Occipital lobe (tissue), 3 donors: ENCODE measurements at places on chromosomes 5 and 9. TPM values are rescaled to one million over a fixed set of nuclear protein-coding genes. Genes with fewer than 3 reads are reported as not detected.

FOXI1 gene
- total RNA-seq, result not detected

SAXO1 gene
- total RNA-seq, result not detected

CLTA gene
- total RNA-seq, result 116 TPM

ARRDC1 gene
- total RNA-seq, result 9.5 TPM

- no peak for DNase-seq
Measured at GRCh38 chr9:17251100-17251499, 116.3 kb downstream of the CNTLN start.

- no peak for DNase-seq
Measured at GRCh38 chr9:131981116-131981776, 98.4 kb downstream of the MED27 start.

GRCh38 chr9:134663753-134664415 lies 22.3 kb downstream of the COL5A1 start:
- no peak for DNase-seq

- no peak for DNase-seq
Measured at GRCh38 chr5:1073239-1074102, 38.4 kb downstream of the SLC12A7 start.

- DNase-seq, result no peak
Measured at GRCh38 chr5:73280386-73280785, 107.4 kb downstream of the TMEM174 start.

DNA sequence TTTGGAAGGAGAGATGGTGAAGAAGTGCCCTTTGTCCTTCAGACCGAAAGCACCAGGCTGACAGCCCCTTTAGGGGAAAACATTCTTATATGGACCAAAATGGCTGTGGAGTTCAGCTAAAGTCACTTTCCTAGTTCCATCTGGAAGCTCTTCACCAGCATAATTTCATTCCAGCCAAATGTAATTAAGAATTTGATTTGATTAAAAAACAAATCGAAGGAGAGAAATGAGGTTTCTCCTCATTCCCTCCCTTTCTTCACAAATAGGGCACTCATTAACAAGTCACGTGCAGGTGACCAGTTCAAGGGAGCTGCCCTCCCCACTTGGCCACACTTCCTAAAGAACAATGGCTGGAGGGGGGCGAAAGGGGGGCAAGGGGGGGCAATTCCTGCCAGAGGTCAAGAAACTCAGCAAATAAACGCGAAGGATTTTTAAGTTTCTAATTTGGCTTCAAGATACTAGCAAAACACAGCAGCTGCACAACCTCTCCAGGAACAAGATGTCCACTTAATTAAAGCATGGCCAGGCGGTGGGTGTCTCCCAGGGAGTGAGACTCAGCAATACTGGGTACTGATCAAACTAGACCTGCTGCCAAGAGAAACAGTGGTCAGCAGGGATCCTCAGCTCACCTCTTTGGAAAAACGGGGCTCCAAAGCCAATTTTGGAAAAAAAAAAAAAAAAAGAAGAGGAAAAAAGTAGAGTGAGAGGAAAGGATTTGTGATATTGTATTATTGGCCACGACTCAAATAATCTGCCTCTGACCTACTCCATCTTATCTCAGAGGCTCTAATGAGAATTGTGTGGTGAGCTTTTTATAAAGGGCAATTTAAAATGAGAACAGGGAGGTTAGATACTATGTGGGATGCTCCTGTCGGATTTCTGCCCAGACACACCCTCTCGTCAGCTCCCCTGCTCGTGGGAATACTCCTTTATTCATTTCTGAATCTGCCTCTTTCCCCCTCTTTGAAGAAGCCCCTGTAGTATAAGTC lies 254.3 kb downstream of the ZSWIM6 start:
- DNase-seq, result no peak

- no peak for DNase-seq
Measured at GRCh38 chr9:126578029-126578428, 35.7 kb upstream of the LMX1B start.

GRCh38 chr5:123203105-123203800 lies 114.2 kb downstream of the PRDM6 start:
- no peak for DNase-seq

DNA sequence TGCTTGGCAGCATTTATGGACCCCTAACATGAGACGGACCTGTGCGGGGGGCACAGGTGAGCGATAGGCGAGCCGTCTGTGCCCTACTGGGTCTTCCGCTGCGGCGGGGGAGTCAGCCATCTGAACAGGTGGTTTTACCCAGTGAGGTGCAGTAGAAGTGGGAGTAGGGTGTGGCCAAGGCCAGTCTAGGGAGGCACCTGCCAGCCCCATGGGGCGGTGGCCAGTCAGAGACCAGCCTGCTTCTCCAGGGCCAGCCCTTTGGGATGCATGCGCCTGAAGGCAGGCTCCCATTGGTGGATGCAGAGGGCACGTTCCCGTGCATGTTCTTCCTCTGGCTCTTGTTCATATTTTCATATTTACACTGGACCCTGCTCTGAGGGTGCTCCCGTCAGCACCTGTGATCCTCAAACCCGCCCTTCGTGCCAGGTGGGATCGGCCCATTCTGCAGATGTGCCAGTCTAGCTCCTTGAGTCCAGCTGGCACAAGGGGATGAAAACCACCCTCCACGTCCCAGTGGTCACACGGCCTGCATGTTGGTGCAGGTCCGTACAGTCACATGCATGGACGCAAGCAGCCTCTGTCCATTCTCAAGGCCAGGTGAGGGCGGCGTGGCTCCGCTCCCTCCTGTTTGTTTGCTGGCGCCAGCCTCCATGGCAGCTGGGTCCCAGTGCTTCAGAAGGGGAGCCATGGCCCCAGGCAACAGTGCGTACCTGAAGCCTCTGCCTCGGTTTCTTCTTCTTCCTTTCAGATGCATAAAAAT lies 9.0 kb downstream of the COL5A1 start:
- no peak for DNase-seq

DNA sequence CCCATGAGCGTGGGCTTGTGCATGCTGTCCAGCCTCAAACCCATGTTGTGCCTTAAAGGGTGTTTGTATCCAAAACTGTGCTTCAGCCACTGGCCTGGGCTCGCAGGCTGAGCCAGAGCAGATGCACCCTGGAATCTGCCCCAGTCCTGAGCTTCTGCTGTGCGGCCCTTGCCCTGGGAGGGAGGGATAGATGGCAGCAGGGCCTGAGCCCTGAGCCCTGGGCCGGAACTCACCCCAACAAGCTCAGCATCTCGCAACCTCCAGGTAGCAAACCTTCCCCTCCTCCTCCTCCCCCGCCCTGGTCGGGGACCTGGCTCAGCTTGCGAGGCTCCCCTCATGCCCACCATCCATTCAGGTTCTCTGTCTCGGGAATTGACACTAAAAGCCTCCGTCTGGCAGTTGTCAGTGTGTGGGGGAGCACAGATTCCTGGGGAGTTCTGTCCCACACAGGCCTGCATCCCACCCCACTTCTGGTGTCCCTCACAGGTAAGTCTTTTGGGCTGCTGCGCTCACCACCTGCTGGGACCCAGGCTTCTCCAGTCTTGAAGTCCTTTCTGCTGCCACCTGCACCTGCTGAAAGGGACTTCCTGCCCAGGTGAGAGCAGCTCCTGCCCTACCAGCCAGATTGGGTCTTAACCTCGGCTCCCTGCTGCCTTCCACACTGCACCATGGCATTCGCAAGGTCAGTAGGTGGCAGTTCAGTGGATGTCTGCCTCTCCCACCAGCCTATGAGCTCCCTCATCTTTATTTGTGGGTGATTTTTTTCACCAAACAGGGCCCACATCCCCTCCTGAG lies 55.2 kb upstream of the OLFM1 start:
- no peak for DNase-seq
